Activated T-helper 9 cell treated with anti-CD3 and anti-CD28 coated beads, Interleukin-2, amount 50 U/mL, for 16 hours (primary cell): ENCODE measurements at places on chromosomes 7 and 10.

- no peak for DNase-seq
Observed at GRCh38 chr7:155746188-155746587, 66.1 kb downstream of the SHH start.

DNA sequence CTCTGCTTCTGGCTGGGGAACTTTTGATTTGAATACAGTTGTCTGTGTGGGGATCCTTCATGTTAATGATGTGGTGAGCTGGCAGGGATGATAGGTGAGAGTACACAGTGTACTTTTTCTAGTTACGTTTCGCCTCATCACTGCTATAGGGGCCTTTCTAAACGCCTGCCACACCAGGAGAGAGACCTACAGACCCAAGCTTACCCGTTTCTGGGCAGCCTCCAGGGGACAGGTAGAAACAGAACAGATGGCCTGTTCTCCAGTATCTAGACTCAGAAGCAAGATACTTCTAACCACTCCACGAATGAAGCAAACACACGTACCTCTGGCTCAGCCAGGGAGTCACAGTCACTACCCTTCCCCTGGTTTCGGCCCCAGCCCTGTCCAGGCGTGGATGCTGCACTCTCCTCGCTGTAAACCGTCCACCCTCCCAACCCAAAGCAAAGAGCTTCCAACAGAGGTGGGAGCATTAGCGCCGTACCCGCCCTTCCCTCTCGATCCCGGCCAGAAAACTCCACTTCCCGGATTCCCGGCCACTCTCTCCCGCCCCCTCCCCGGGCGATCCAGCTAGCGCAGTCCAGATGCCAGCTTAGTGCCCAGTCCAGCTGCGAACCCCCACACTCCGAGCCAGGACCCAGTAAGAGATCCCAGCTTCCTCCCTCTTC is 1.2 kb downstream of the CCDC6 start:
- peak; percentile 27 for DNase-seq

DNA sequence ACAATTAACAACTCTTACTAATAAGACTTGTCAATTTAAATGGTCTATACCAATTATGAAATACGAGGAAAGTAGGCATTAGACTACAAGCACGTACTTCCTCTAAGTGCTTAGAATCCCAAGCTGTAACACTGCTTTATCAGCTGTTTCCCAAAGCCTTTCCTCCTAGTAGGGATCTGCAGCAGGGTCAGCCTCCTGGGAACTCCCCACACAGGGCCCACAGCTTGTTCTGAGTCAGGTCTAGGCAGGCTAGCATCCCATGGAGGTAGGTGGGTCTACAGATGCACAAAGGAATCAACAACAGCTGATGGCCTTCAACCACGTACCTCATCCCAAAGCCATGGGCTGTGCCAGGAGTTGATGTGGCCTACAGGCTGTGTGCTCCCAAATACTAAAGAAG is 14.7 kb downstream of the MMS19 start:
- DNase-seq, result no peak

DNA sequence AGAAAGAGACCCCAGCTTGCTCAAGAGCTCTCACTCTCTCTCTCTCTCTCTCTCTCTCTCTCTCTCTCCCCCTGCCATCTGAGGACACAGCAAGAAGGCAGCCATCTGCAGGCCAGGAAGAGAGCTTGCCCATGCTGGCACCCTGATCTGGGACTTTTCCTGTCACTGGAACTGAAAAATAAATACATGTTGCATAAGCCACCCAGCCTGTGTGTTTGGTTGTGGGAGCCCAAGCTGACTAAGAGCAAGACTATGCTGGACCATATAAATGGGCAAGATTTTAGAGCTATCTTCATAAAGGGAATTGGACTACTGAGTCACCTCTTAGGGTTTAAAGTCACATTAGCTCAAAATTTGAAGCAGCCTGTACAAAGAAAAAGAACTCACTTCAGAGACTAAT is 98.6 kb downstream of the SLC16A9 start:
- no peak for DNase-seq

- DNase-seq, result no peak
Observed at GRCh38 chr7:7662527-7662926, 22.0 kb downstream of the UMAD1 start.

- no peak for DNase-seq
Observed at GRCh38 chr10:133359554-133359971, 1.7 kb upstream of the FUOM start.

- no peak for DNase-seq
Observed at GRCh38 chr7:78055599-78055998, 257.0 kb downstream of the PHTF2 start.

GRCh38 chr7:28070297-28071055 is 110.1 kb downstream of the JAZF1 start:
- no peak for DNase-seq

DNA sequence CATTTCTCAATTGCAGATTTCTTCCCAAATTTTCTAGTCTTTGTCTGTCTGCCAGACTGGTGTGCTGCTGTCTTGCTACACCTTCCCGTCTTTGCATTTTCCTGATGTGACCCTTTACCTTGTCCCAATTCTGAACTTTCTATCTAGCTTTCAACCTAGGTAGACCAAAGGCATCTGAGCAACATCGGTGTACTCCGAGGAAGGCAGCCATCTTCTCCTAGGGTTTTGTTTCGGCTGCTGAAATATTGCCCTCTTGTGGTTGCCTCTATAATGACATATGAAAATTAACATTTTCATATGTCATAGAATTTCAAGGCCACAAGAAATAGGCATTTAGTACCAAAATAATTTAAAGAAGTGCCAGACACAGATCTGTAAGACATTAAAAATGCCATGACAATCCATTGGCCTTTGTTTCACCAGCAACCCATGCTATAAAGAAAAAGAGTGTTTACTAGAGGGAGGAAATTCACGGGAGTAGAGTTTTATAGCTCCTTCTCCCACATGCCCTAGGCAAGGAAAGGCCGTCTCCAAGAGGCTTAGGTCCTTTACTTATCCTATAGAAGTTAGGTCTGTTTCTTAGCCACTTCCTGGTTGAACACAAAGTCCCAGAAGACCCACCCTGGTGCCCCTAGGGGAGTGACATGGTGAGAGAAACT is 23.4 kb downstream of the OR9A2 start:
- no peak for DNase-seq

DNA sequence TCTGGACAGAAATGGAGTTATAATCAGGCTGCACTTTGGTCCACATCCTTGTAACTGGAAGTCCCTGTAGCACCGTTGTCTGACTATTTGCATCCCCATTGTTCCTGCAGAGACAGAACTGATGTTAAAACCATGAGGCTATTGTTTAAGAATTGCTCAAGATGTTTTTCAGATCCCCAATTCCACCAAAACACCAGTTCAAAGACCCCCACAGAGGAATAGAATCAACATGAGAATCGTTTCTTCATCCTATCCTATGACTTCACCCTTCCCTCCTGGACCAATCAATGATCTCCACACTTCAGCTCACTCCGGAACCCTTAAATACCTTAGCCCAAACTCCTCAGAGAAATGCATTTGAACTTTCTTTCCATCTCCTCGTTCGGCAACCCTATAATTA is 57.1 kb upstream of the GRID1 start:
- DNase-seq, result no peak

DNA sequence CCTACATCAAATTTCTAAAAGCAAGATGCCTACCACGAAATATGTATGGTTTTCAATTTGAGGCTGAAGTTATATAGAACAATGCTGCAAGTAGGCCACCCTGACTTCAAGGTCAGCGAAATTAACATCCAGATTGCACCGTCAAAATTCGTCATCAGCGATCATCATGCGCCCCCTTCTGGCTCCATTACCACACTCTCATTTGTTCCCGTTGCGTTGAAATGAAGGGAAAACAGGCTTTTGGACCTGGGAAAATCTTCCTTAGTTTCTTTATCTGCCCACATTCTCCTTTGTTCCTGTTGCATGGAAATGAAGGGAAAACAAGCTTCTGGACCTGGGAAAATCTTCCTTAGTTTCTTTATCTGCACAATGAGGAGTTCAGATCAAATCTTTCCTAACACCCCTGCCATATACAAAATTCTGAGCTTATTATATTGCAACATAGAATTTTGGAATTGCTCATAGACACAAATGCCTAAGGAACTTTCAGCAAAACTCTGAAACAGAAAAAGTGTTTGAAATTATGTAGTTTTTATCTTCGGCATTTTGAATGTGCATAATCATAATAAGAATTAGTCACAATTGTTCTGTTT is 98.2 kb upstream of the PRKCQ start:
- peak; percentile 40 for DNase-seq

- no peak for DNase-seq
Observed at GRCh38 chr10:125169915-125170314, 9.6 kb upstream of the CTBP2 start.

DNA sequence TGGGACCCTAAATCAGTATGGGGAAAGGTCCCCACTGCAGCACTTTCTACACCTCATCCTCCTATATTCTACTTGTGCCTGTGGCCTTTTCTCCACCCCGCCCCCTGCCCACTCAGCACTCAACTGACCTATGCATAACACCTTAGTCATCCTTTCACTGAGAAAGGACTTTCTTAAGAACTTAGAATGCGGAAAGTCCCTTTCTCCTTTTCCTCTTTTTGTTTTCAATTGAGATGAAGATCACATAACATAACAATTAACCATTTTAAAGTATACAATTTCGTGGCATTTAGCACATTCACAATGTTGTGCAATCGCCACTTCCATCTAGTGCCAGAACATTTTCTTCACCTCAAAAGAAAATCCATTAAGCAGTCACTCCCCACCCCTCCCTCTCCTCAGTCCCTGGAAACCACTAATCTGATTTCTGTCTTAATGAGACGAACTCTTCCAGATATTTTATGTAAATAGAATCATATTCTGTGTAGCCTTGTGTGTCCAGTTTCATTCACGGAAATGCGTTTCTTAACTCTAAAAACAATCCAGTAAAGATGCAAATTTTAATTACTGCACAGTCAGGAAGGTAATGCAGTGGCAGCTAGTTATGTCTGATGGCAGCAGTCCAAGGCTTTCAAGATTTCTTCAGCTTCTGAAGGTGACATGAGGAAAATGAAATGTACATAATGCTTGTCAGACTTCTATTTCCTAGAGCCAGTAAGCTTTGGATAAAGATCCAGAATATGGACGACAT is 41.7 kb downstream of the FAS start:
- DNase-seq, result peak; percentile 50

GRCh38 chr7:86970986-86971385 is 88.5 kb downstream of the ELAPOR2 start:
- DNase-seq, result no peak

DNA sequence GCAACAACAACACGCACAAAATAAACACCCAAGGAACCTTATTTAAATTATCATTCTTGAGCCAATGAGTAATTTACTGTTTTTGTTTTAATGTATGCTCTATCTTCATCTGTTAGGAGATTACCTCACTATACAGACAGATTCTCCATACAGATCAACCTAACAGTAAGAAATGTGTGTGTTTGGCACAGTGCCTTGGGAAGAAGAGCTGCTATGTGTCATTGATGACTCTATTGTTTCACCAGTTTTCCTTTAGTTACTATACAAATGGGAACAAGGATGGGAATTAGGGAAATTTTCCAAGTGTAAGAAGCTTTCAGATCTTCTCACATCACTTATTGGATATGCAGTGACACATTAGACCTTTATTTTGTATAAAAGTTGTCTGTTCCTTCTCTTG is 640.3 kb downstream of the NRG3 start:
- no peak for DNase-seq

- no peak for DNase-seq
Observed at GRCh38 chr7:150406312-150406566, 27.1 kb downstream of the ZNF775 start.

- DNase-seq, result no peak
Observed at GRCh38 chr10:24202181-24202570, 6.8 kb upstream of the KIAA1217 start.

DNA sequence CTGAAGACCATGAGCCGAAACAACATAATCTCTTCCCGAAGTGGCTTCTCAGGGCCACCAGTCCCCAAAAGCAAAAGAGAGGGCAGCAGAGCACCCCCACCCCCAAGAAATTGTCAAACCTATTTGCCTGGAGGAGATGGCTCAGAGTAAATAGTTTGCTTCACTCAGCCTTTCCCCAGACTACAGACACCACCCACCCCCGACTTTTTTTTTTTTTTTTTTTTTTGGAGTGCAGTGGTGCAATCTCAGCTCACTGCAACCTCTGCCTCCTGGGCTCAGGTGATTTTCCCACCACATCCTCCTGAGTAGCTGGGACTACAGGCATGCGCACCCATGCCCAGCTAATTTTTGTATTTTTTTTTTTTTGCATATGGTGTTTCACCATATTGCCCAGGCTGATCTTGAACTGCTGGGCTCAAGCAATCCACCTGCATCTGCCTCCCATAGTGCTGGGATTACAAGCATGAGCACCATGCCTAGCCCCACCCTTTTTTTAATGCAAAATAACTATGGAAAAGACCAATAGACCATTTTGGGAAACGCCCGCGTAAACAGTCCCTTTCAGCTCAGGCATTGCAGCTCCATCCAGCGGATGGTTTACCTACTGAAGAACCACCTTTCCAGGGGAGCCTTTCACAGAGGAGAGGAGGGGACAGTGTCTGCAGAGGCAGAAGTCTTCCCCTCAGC is 9.7 kb downstream of the ZMIZ1 start:
- DNase-seq, result no peak

- no peak for DNase-seq
Observed at GRCh38 chr7:74290553-74290950, 1.3 kb downstream of the CLIP2 start.

- no peak for DNase-seq
Observed at GRCh38 chr7:118758582-118758981, 534.1 kb downstream of the ANKRD7 start.

DNA sequence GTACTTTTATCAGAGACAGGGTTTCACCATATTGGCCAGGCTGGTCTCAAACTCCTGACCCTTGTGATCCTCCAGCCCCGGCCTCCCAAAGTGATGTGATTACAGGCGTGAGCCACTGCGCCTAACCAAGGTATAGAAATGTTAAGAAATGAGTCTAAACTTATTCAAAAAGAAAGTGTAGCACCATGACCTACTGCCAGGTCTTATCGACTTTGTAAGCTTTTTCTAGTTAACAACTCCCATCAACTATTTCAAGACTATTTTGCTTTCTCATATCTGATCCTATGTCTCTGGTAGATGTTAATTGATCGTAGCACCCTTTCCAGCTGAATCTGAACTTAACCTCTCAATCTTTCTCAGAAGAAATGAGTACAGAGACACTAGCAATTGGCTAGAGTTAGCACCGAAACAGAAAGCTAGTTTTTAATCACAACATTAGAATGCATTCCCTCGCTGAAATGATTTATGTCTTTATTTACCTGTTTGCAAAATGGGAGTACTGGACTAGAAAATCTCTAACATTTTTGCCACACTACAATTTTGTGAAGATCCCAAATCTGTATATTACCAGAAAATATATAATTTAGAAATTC is 114.0 kb upstream of the HGF start:
- DNase-seq, result no peak
